ENCODE measurements at places on chromosomes 13 and 19.

DNA sequence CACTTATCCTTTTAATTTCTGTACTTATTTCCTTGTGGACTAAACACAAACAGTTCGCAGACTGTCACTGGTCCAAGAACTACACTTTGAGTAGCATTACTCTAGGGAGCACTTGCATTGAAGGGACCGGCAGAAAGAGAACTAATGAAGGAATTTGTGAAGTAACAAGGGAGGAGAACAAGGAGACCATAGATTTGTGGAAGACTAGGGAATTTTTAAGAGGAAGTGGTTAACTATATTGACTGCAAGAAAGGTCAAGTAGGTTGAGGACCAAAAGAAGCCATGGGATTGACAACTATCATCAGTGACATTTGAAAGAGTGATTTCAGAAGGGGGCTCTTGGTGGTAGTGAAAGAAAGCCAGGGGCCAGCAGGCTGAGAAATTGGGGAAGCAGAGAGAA lies 4.0 kb upstream of the RB1 start:
- DNase-seq = no peak

DNA sequence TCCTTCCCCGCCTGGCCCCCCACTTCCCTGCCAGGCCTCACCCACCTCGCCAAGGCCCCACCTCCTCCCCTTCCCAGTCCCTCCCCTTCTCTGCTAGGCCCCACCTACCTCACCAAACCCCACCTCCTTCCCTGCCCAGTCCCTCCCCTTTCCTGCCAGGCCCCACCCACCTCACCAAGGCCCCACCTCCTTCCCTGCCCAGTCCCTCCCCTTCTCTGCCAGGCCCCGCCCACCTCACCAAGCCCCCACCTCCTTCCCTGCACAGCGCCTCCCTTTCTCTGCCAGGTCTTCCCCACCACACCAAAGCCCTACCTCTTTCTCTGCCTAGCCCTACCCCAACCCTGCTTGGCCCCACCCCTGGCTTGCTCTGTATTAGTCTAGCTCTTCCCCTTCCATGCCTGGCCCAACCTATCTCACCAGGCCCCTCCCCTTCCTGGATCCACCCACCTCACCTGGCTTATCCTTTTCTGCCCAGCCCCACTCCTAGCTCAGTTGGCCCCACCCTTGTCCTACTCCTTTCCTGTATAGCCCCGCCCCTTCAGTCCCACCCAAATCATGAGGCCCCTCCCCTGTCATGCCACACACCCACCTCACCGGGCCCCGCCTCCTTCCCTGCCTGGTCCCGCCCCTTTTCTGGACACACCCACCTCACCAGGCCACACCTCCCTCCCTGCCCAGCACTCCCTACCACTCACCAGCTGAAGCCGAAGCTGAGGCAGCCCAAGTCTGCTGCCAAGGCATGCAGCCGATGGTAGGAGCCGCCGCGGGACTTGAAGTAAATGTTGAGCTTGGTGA lies 16.2 kb downstream of the CERS1 start:
- no peak for DNase-seq

DNA sequence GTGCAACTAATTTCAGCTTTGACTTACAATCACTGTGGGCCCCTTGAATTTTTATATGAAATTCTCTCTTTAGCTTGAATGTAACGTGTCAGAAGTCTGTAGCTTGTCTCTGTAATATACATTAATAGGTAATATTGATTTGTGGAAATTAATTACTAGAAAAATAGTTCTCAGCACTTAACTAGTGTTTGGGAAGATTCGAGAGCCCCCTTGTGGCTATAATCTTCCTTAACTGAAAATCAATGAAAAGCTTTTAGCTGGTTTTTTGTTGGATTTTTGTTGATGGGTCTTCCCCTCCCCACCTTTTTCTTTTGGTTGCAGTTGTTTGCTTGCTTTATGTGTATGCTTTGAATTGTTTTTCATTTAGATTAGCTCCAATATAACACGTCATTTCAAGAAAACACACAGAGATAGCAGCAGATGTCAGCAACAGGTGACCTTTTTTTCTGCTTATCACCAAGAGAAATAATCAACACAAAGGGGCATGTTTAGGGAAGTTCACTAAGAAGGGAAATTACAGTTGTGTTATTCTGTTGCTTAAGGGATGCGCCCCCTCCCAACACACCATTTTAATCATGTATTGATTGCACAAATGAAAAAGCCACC lies 176.8 kb downstream of the OXGR1 start:
- no peak for DNase-seq

GRCh38 chr19:9362905-9363304 lies at the start of gene ZNF177:
Gene ZNF177 (plus strand): TSS chr19:9363013. CDS start chr19:9378312, 15,299 bp downstream.
- no peak for DNase-seq

- no peak for DNase-seq
Observed at GRCh38 chr19:9836021-9836420, 903 bp downstream of the PIN1 start.

DNA sequence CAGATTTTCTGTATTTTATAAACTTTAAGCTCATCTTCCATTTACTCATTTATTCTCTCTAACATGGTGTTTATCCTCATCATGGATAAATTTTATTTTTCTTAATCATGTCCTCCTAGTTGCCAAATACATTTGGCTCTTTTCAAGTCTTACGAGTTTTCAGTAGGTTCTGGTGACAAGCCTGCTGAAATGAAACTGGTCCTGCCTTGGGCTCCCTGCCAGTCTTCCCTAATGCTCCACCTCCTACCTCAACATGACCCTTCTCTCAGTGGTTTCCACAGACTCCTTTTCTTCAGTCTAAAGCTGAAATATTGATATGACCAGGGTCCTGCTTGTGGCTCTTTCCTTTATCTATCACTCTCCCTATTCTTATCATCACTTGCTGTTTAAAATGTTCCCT lies 81.2 kb downstream of the TRPC4 start:
- no peak for DNase-seq

GRCh38 chr13:74206061-74206561 lies 71.9 kb upstream of the KLF12 start:
- no peak for DNase-seq

DNA sequence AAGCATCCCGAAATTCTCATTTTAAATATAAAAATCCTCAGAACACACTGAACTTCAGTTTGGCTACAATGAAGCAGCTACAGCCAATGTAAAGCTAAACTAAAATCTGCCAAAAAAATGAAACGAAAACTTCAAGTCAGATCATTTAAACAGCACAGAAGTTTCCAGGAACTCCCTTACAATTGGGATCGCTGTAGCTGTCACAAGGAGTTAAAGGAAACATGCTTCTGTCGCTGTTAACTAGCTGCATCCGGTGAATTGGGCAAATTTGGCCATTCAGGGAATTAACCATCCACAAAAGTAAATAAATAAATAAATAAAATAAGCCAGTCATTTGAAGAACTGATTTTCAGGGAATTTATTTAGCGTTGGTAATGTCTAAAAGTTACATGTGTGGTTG lies 77.0 kb upstream of the PEG3 start:
- no peak for DNase-seq

DNA sequence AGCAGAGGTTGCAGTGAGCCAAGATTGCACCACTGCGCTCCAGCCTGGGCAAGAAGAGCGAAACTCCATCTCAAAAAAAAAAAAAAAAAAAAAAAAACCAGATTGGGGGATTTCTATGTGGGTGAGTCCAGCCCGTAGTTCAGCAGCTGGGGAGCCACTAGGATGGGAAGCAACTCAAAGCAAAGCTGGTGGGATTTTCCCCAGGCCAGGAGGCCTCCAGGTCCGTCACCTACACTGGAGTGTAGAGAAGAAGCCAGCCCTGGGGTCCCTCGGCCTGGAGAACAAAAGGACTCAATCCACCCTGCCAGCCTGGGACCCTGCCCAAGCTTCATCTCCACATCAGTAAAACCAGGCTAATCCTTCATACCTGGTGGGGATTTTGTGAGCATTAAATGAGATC lies 121.3 kb upstream of the CACNA1A start:
- DNase-seq = no peak

DNA sequence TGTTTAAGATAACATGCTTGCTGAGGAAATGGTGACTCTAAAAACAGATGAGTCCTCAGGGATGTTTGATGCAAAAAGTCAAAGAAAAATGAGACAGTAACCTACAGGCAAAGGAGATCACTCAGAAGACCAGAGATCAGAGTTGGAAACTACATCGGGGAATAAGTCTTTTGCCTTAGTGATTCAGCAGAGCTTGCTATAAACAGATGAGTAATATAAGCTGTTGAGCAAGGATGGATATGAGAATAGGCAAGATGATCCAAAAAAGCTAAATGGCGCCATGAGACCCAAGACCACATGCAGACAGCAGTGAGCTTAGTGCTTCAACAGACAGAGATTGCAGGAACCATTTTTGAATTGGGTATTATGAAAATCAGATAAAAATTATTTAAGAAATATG lies 168.6 kb downstream of the POSTN start:
- DNase-seq = no peak

GRCh38 chr19:1675633-1676350 lies 23.4 kb upstream of the TCF3 start:
- DNase-seq = no peak

DNA sequence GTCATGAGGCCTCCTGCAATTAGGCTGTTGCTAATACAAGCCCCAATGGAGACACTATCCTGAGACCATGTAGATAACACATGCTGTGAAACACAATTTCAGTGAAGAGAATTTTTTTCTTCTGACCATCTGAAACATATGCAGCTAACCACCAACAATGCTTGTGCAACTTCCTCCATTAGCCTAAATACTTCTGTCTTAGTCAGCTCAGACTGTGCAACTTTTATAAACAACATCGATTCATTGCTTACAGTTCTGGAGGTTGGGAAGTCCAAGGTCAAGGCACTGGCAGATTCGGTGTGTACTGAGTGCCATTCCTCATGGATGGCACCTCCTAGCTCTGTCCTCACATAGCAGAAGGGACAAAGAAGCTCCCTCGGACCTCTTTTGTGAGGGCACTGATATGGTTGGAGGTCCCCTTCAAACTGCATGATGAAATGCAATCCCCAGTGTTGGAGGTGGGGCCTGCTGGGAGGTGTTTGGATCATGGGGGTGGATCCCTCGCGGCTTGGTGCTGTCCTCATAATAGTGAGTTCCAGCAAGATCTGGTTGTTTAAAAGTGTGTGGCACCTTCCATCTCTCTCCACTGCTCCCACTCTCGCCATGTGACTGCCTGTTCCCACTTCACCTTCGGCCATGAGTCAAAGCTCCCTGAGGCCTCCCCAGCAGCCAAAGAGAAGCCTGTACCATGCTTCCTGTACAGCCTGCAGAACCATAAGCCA lies 27.7 kb downstream of the STK24 start:
- DNase-seq = no peak

- no peak for DNase-seq
Observed at GRCh38 chr13:99307648-99308339, 595 bp upstream of the GPR183 start.

- no peak for DNase-seq
Observed at GRCh38 chr13:81058916-81059290, 718.0 kb upstream of the SPRY2 start.
